ENCODE measurements at places on chromosomes 16 and 17.

DNA sequence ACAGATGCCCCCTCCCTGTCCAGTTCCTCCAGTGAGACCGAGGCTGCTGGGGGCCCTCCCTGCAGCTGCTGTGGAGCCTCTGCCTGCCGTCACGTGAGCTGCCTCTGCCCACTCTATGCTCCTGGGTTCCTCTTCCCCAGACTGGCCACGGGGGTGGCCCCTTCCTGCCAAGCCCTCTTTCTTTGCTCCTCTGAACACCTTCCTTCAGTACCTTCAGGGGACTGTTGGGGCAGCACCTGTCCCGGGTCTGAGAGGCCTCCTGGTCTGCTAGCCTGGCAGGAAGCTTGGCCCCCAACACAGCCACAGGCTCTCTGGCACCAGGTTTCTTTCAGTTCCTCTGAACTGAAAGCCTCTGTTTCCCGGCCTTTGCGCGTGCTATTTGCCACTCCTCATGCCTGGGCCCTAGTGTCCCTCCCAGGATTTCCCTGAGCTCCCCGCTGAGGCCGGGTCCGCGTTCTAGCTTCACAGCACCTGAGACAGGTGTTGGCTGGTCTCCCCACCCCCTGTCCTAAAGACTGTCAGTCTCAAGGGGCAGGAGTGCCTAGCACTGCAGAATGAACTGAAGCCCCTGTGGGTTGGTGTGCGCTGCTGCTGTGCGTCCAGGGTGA lies 6.6 kb upstream of the ATP6V0C start:
- no peak for DNase-seq

DNA sequence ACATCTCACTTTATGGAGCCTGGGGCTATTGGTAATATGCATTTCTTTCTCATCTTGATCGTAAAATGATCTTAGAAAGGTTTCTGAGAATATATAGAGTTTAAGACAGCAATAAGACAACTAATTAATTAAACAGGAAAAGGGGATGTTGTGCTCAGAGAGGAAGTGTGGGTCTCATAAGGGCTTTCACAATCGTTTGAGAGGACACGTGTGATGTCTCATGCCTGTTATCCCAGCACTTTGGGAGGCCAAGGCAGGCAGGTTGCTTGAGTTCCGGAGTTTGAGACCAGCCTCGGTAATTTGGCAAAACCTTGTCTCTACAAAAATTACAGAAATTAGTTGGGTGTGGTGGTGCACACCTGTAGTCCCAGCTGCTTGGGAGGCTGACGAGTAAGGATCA lies 295.6 kb downstream of the WWOX start:
- no peak for DNase-seq

GRCh38 chr17:68204736-68205135 lies 43.1 kb upstream of the AMZ2 start:
- DNase-seq: no peak

GRCh38 chr16:4345836-4346781 lies 5.0 kb downstream of the PAM16 start:
- DNase-seq: no peak

- no peak for DNase-seq
These were observed 35.0 kb upstream of the ZNF423 start for GRCh38 chr16:49890876-49891275.

GRCh38 chr16:10995565-10995964 lies 51.2 kb downstream of the CLEC16A start:
- no peak for DNase-seq

- no peak for DNase-seq
These were observed 302.1 kb downstream of the MAP2K6 start for GRCh38 chr17:69716556-69716955.

DNA sequence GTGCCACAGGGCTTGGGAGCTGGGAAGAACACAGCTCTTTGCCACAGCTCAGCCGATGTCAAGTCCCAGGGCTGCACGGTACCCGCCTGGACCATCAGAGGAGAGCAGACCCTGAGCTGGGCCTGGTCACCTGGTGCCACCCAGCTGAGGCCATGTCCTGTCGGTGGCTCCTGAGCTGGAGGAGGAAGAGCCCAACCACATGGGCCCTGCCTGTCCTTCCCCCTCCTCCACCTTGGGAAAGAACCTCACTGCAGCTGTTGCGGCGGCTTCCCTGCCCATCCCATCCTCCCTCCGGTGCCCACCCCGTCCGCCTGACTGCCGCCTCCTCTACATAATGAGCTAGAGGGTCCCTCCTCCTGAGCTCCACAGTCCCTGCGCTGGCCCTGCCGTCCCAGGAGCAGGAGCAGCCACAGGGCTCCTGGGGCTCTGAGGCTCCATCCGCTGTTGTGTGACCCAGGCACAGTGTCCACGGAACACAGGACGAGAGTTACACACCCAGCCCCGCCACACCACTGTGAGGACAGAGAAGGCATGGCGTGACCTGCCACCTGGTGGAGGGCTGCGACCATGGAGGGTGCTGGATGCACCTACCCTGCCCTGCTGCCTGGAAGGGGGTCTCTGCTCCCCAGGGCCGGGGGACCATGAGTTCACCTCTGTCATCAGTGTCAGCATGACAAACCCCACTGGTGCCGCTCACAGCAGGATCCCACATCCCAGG lies 21.4 kb upstream of the CHMP6 start:
- no peak for DNase-seq

DNA sequence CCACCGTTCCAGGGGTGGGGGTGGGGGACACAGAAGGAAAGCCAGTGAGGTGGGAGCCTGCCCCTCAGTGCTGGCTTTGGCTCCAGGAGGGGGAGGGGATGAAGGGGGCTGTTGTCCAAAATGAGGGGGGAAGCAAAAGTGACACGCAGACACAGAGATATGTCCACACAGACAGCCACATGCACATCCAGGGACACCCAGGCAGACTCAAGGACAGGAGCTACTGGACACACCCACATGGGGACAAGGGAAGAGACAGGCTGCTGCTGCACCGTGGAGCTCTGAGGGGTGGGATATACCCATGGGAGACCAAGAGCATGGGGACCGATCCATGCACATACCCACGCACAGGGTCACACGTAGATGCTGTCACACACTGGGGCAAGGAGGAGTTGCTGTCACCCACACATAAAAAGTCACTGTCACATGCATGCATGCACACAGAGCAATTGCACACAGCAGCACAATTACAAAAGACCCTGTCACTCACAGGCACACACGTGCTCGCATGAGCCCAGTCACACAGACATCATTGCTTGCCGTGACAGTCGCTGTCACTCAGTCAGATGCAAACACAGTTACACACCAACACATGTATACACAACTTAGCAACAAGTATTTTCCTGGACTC lies 1.3 kb downstream of the THRA start:
- no peak for DNase-seq

GRCh38 chr16:4981473-4981872 lies 23.3 kb downstream of the SEC14L5 start:
- DNase-seq: no peak

GRCh38 chr17:69093279-69093789 lies 32.6 kb upstream of the ABCA9 start:
- no peak for DNase-seq

DNA sequence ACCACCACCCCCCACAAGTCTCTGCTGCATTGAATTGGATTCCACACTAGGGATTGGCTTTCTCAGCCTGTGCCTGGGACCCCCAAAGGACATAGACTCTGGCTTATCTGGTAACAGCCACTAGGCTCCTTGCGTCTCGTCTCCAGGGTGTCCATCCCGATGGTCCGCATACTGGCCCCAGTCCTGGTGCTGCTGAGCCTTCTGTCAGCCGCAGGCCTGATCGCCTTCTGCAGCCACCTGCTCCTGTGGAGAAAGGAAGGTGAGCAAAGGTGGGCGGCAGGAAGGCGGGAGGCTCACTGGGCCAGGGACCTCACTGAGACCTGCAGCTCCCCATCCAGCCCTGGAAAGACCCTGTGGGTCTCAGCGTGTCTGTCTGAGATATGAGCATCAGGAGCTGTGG lies 8.1 kb downstream of the CD300LG start:
- no peak for DNase-seq

DNA sequence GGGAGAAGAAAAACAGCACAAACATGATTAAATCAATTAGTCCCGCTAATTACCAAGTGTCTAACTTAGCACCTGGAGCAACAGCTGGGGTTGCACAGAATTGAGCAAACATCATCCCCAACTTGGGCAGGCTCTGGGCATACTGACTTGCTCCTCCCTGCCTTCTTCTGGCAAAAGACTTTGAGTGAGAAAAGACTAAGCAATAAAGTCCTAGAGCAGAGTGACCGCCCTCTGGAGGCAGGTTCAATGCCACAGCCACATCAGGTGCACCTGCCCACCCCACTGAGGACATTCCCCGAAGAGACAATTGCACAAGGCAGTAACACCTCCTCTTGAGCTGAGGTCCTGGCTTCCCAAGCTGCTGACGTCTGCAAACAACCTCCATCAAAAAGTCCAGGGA lies 358.3 kb downstream of the SOX9 start:
- peak; percentile 46 for DNase-seq

DNA sequence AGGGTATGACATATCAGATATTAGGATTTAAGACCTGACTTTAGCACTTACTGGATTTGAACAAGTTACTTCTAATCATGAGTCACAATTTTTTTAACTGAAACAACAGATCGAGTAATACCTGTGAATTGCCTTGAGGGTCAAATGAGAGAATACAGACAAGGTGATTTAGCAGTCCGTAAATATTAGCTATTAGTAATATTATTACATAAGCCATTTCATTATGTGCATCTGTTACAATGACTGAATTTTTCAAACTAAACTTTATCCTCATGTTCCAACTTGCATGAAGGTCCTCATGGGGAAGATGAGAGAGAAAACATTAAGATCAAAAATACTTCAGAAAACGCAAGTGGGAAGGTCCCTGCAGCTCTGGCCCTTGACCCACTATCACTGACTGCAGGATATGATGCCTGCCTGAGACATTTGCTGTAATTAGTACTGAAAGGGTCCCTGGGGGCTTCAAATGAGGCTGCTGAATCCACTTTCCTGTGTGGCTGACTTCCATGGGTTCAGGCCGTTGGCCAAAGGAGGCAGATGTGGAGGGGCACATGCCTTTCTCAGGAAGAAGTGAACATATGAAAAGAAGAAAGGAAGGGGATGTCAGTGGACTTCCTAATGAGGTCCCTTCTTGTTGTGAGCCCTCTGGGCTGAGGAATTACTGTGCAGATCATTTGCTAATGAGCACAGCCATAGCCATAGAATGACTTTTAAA lies 441.7 kb downstream of the CDH11 start:
- no peak for DNase-seq

DNA sequence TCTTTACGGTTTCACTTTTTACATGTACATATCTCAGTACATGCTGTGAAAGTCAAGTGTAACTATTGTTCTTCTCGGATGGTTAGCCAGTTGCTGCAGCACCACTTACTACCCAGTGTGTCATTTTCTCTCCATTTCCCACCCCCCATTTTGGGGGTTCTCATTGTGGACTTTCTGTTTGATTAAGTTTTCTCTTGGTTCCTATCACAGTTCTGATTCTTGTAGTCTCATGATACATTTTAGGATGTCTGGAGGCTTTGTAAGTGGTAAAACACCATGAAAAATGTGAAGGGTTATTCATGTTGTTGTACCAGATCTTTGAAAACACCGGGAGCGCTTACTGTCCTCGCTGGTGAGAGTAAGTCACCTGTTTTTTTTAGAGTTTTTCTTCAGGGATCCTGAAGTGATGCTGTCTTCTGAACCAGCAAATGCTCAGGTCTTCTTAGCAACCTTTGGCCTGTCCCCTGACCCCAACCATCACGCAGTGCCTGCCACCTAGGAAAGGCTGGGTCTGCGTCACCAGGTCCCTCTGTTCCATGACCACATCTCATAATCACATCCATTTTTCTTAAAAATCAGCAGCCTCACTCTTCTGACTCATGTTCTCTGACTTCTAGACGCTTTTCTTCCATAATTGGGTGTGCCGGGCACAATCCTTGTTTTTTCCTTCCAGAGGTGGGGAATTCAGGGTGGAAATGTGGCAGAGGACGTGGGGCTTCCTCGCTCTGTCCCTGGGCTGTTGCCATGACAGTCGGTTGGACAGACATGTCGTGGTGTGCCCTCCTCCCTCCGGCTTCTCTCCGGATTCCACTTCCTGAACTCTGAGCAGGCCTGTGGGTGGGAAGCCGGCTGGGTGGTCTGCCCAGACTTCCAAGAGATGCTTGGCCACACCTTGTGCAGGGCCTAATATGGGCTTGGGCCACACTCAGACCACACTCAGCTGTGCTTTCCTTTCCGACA lies 102.6 kb downstream of the NTN1 start:
- no peak for DNase-seq

GRCh38 chr17:36498560-36499300 lies 12.2 kb downstream of the ZNHIT3 start:
- DNase-seq: no peak

DNA sequence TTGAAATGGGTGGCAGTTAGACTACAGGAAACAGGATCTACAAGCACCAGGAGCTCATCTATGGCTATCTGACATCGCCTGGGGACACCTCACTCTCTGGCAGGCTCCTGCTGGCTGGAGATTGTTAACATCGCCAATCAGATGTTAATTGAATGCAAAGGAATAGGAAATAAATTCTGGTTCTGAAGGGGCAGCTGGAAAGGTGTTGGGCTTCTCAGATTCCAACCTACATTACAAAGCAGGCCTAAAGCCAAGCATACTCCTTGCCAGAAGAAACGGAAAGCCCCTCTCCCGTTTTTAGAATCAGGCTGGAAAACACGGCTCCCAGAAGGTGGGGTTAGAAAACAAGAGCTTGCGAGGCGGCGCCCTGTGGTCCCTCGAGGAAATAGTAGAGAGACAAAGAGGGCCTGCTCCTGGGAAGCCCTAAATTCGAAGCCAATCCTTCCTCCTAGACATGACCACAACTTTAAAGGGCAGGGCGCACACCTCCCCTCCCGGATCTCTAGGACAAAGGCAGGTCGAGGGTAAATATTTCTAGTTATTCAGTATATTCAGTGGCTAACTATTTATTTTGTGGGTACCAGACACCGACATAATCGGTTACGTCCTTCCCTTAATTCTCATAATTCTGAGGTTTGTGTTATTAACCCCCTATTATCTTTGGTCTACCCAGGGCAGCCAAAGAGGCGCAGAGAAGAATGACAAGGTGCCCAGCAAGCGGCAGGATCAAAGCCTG lies 763 bp upstream of the TOM1L1 start:
- DNase-seq: peak; percentile 7

- no peak for DNase-seq
These were observed 49.2 kb downstream of the IRF8 start for GRCh38 chr16:85948138-85948509.

GRCh38 chr16:86338403-86339115 lies 171.8 kb upstream of the FOXF1 start:
- DNase-seq: no peak

DNA sequence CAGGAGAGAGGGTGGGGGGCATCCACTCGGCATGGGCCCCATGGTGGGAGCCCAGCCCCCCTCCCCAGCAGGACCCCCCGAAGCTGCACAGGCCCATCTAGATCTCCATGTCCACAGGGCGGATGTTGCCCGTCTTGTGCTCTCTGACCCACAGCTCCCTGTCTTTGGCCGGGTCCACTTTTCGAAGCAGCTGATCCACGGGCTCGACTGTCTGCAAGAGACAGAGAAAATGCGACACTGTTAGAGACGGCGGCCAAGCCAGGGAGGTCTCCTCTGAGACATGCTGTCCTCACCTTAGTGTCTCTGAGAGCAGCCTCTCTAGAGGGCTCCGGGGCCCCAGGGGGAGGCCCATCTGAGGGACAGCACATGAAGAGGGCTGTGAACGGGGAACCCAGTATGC lies 12.1 kb upstream of the RCVRN start:
- no peak for DNase-seq
